ENCODE measurements at places on chromosomes 1 and 21.

DNA sequence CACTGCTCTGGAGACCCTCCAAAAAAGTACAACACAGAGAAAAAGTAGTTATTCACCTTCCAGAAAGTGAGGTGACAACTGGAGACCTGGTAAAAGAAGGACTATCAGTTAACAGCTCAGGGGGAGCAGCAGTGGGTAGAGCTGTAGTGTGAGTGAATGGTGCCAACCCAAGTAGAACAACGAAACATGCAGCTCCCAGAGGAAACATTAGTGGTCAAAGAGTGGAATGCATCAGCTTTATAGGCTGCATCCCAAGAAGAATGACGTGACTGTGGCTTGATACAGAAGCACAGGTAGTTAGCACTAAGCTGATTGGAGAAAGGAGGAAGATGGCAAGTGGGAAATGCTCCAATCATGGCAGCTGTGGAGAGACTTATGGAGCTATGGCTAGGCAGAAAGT lies 275.7 kb upstream of the CAMK1G start:
- DNase-seq, result no peak

- DNase-seq, result no peak
Observed at GRCh38 chr1:83857103-83857502, 141.8 kb downstream of the TTLL7 start.

DNA sequence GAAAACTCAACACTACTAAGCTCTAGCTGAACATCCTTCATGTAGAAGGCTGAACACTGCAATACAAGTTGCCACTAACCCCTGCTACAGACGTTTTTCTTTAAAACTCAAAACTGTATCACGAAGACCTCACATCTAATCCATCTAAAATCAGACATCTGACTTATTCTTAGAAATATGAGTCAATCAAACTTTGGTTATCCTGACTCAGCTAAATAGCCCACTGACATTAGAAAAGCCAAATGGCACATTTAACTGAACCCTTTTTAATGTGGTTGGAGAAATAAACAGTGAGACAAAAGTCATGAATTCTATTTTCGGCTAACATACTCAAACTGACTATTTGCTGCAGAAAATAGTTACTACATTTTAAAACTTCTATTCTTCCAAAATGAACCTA lies 35.6 kb downstream of the WLS start:
- DNase-seq, result no peak

- DNase-seq, result no peak
Observed at GRCh38 chr21:39330001-39330400, 16.6 kb upstream of the BRWD1 start.

DNA sequence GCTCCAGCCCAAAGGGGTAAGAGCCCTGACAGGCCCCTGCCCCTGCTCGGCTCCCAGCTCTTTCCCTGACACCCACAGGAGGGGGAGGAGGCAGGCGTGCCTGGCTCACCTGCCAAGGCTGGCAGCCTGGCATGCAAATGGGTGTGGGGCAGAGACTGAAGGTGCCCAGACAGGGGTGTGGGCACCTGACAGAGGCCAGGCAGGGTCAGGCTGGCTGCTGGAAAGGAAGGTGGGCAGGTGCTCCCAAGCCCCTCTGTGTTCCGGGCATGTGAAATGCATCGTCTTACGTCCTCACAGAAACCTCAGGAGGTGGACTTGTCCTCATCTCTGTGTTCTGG lies 19.4 kb upstream of the CASZ1 start:
- no peak for DNase-seq

- DNase-seq, result no peak
Observed at GRCh38 chr1:154316704-154317103, 4.2 kb upstream of the AQP10 start.

DNA sequence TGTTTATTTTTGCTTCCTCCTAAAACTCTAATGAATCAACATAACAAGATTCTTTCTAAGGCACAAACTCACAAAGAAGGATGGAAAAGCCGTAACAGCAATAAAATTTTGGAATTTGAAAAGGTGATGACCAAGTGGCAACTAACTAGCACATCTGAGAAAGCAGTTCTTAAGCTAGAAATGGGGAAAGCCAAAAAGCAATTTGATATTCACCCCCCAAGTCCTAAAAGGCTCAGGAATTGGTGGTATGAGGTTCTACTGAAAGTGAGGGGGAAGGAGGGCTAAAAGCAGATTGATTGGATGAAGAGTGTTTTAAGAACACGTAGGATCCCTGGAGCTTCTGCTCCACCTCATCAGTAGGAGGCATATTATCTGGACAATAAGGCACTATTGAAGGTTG lies 43.4 kb upstream of the FBXO28 start:
- DNase-seq, result no peak

GRCh38 chr1:105608713-105609112 lies 1447.8 kb upstream of the PRMT6 start:
- no peak for DNase-seq

GRCh38 chr1:14094611-14095400 lies 394.8 kb downstream of the PRDM2 start:
- DNase-seq, result no peak

DNA sequence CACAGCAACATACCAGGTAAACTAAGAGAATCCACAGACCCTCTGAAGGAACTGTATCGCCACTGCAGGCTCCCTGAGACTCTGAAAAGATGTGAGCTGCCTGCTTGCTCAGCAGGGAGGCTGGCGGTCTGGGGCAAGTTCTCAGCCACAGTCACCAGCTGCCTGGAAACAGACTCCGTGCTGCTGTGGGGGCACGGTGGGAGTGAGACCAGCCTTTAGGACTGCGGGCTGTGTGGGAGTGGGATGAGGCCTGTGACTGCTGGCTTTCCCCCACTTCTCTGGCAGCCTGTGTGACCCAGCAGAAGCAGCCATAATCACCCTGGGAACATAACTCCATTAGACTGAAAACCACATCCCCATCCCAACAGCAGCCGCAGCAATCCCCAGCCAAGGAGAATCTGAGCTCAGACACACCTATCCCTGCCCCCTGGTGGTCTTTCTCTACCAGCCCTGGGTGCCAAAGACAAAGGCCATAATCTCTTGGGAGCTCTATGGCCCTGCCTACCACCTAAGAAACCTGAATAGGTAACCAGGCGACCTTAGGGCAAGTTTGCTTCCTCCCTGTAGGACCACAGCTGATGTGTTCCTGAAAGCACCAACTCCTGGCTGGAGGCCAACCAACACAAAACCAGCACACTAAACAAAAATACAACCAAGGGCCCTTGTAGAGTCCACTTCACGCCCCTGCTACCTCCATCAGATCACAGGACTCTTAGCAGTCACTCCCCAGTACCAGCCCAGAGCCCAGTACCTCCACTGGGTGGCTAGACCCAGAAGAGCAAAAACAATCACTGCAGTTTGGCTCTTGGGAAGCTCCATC lies 151.5 kb downstream of the SMYD3 start:
- no peak for DNase-seq

DNA sequence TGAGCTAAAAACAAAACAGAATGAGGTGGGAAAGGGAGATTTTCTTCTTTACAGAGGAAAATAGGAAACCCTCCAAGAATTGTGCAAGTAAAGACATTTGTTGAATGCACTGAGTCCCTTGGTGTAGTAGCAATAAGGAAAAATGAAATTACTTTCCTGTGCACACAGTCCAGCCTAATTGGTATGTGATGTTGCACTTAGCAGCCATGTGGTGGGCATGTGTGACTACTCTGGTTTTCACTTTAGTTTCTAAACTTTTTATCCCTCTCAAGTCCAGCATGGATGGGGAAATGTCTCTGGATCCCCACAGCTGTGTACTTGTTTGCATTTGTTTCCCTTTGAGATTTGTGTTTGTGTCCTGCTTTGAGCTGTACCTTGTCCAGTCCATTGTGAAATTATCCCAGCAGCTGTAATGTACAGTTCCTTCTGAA lies 7.1 kb upstream of the AGO3 start:
- no peak for DNase-seq

DNA sequence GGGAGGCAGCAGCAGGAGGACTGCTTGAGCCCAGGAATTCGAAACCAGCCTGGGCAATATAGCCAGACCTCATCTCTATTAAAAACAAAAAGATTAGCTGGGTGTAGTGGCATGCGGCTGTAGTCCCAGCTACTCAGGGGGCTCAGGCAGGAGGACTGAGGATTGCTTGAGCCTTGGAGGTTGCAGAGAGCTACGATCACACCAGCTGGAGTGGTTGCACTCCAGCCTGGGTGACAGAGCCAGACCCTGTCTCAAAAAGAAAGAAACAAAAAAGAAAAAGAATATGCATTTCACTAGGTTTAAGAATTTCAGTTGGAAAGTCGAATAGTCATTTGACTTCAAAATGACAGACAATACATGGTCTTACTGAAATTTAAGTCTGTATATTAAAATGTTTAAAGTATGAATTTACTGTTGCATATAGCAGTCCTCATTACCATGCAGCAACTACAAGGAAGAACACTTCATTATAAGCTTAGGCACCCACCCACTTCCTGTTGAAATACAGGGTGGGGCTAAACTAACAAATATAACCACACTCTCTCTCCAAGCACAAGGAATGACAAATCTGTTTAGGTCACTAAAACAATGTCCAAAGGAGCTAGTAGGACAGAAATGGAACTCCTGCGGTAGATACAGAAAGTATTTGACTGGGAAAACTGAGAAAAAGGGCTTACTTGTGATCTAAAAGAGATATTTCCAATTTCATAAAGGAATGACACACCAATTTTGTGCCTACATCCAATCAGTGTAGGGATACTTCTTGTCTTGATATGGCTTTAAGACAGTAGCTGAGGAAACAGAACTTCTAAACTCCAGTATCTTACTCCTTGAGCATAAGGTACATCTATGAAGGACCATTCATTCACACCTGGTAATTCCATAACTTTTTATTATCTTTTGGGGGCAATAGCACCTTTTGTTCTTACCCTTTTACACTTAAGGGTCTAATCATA lies 44.1 kb downstream of the GPR3 start:
- DNase-seq, result no peak

DNA sequence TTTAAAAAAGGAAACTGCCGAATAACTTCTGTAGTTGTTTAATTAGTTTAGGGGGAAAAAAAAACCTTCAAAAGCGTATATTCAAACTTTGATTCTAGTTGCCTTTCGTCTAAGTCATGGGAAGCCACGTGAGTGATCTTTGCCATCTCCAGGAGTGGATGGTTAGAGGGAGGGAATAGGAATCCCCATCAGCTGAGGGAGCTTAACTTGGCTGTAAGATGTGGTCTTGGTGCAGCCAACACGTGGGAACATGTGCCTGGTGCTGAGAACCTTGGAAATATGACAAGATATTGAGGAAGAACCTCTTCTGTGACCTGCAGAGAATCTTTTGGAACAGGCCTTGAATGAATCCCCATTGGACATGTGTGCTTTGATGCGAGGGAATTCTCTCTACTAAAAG lies 1.7 kb downstream of the BACE2 start:
- no peak for DNase-seq

DNA sequence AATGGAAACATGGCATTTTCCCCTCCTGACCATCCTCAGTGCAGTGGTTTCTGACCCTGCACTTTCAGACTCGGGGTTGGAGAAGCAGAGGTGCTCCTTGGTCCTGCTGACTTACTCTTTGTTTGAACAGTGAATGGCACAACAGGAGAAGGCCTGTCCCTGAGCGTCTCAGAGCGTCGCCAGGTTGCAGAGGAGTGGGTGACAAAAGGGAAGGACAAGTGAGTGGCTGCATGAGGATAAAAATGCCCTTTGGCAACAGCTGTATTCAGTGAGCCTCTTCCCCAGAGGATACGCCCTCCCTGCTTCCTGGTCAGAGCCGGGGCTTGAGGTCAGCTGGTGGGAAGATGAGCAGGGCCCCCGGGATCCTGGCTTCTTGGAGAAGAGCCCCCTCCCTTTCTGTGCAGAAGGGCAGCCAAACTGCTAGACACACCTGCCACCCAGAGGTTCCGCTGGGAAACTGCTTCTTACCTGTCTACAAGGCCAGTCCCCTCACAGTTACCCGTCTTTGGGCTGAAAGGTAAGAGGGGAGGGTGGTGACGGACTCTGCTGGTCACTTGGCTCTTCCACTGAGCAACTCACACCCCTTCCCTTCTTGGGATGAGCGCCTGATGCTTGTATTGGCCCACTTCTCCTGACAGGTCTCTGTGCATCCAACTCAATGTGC lies 16.6 kb downstream of the NPL start:
- DNase-seq, result no peak

GRCh38 chr1:21268281-21269239 lies 21.7 kb downstream of the ECE1 start:
- DNase-seq, result no peak

- DNase-seq, result no peak
Observed at GRCh38 chr1:47568763-47569162, 130.9 kb downstream of the FOXD2 start.

- DNase-seq, result no peak
Observed at GRCh38 chr1:61287734-61288133, 205.4 kb downstream of the NFIA start.

GRCh38 chr21:46597031-46597430 lies 7.9 kb downstream of the S100B start:
- no peak for DNase-seq

DNA sequence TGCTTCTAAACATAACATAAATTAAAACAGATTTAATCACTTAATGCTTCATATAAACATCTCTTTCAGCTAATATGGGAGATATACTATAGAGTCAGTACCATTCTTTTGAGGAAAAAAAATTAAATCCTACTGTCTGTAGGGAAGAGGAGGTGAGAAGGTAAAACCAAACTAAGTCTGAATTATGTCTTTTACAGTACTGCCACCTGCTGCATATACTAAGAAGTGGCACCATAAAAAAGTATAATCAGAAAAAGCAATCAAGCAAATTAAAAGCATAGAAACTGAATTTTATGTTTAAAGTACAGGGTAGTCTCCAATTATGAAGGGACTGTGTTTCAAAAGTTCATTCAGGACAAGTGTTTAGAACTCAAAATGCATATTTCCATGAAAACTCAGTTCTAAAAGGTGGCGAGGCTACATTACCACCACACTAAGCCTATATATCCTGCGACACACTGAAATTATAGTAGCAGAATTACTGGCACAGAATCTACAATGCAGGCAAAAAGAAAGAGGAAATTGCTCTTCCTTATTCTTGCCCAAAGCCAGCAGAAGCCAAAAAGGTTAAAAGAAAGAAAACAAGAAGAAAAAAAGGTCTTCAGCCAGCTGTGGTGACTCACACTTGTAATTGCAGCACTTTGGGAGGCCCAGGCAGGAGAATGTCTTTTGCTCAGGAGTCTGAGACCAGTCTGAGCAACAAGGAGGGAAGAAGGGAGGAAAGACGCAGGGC lies 9.0 kb downstream of the NSL1 start:
- no peak for DNase-seq

DNA sequence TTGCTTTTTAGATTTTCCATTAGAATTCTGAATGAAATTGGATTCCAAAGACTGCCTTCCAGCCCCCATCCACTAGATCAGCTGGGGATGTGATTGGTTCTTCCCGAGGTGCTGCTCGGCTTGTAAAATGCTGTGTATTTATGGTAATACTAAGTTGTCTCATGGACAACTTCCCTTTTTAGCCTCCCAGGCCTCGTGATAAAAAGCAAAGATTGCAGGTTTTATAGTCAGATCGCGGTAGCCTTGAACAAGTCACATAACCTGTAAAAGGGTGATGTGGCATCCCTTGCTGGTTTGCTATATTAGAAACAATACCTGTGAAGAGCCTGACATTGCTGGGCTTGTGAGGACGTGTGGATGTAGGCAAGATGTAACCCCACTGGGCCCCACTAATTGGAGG lies 10.4 kb downstream of the MUL1 start:
- no peak for DNase-seq

GRCh38 chr1:92291372-92291999 lies 7.3 kb downstream of the GLMN start:
- no peak for DNase-seq

- DNase-seq, result peak; percentile 17
Observed at GRCh38 chr1:197776351-197777105, 1.2 kb upstream of the DENND1B start.

GRCh38 chr1:82517586-82517985 lies 716.9 kb downstream of the ADGRL2 start:
- no peak for DNase-seq

Measured in activated gamma-delta T cell treated with anti-CD3 and anti-CD28 coated beads, Interleukin-2, amount 50 U/mL, for 16 hours (primary cell).